Right lobe of liver (tissue), 6 donors: ENCODE measurements at places on chromosomes 3 and 15. TPM values are rescaled to one million over a fixed set of nuclear protein-coding genes. Genes with fewer than 3 reads are reported as not detected.

Gene RYR3
- not detected for total RNA-seq

Gene LMOD3
- 0.07 TPM for total RNA-seq

DNA sequence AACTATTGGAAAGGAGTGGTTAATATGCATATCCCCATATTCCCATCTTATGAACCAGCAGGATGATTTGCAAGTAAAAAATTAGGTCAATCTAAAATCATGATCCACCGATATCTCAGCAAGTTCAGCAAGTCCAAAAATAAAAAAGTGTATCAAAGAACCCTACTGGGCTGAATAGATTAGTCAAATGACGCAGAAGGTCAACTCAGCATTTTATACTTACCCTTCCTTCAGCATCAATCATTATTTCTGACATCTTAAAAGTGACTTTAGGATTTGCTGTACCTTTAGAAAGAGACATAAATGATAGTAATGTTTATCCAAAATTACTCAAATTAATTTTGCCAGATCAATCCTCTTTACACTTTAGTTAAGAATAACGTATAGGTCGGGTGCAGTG is 32.6 kb downstream of the DPP8 start:
- DNase-seq: no peak

DNA sequence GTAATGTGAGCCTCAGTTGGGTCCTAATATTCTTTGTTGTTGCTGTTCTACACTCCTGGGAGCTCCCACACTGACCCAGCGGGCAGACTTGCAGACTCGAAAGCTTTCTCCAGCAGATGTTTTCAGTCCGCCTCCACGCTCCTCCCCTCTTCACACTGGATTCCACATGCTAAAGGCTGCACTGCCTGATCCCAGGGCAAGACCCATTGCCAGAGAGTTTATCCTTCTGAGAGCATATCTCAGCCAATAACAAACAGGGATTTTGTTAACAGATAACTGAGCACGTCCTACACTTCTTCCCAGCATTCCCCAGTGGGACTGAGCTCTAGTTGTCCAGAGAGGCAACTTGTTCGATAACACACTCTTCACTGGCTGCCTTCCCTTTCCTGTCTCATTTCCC is 8.0 kb upstream of the COL6A6 start:
- no peak for DNase-seq
